ENCODE measurements at places on chromosomes 16 and 17.

- DNase-seq = no peak
Observed at GRCh38 chr16:51155199-51155607, 4.1 kb upstream of the SALL1 start.

DNA sequence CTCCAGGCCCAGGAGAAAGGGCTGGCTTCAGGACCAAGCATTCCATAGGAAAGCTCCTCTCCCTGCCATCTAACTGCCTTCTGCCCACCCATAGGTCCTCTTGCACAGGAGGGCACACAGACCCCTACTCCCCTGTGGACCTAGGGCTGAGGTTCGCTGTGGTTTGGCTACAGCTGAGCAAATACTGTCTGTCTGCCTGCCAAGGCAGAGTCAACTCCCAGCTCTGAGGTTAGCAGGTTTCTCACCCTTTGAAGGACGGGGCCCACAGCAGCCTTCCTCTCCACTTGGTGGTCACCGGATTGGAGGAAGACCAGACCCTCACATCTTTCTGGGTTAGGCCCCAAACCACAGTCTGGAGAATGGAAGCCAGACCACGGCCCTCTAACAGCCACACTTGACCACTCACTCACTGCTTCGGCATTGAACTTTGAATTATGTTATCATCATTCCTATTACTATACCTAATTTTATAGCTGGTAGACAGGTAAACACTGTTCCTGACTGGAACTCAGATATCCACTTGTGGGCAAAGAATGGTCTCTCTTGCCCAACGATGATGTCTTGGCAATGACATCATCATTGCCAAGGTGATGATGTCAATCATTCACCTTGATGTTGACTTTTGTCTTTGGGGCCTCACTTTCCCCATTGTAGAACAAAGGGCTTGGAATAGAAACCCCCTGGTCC is 14.2 kb downstream of the CBX4 start:
- no peak for DNase-seq

- DNase-seq = no peak
Observed at GRCh38 chr16:87971933-87972332, 20.7 kb downstream of the BANP start.

GRCh38 chr16:89046491-89046890 is 47.2 kb upstream of the ACSF3 start:
- DNase-seq = no peak

DNA sequence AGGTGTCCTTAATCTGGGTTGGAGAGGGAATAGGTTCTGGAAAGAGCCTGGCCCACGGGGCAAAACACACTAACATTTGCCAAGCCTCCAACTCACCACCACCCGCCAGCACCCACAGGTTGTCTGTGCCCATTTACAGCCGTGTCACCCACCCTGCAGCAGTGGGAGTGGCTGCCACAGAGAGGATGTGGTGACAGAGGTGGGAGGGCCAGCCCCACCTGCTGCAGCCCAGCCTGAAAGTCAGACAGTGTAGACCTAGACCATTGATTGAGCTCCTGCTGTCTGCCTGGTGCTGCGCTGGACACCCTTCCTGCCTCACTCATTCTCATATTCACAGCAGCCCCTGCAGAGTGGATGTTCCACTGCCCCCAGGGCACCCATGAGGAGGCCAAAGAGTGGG is 44.7 kb downstream of the IL21R start:
- peak; percentile 60 for DNase-seq
